ENCODE measurements at places on chromosomes 2 and 18. TPM values are rescaled to one million over a fixed set of nuclear protein-coding genes. Genes with fewer than 3 reads are reported as not detected.

IL36G gene
- total RNA-seq, result not detected

DNA sequence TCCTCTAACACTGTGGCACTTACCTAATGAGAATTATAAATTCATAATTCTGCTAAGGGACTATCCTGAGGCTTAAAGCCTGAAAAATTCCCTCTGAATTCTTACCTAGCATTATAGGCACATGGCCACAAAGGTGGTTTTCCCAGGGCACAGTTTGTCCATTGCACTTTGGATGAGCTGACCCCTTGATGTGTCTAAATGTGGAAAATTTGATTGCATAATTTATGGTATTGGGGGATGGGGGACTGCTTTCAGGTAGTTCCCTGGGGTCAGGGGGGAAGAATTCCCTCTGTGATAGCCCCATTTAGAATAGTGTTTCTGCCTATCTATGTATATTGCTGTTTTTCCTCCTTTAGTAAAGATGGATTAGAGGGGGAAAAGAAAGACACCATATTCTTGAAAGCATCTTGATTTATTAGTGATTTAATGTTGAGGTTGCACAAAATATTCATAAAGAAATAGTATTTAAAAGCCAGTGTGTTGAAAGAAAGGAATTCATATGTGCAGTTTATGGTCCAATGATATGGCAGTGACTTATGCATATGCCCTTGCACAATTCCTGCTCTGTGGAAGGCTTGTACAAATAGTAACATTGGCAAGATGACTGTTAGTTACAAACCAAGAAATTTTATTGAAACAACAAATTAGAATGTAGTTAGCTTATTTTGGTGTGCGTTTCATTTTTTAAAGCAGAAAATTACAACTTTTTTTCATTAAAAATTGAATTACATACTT is 8.7 kb upstream of the HTR2B start:
- H3K27ac ChIP-seq, result no peak overlapping the region
- H3K36me3 ChIP-seq, result no peaks in the 10 kb centered on the region
- H3K27me3 ChIP-seq, result no peaks in the 10 kb centered on the region
- peaks cover 7% of the 10 kb centered on the region for H3K4me1 ChIP-seq

- no peaks in the 10 kb centered on the region for H3K27me3 ChIP-seq
- H3K4me1 ChIP-seq, result peaks cover 3% of the 10 kb centered on the region
- peaks cover 34% of the 10 kb centered on the region for H3K36me3 ChIP-seq
- no peak for DNase-seq
- H3K4me3 ChIP-seq, result no peak overlapping the region
- no peak overlapping the region for H3K27ac ChIP-seq
These were observed 255.9 kb downstream of the AGAP1 start for GRCh38 chr2:235749771-235750160.

DNA sequence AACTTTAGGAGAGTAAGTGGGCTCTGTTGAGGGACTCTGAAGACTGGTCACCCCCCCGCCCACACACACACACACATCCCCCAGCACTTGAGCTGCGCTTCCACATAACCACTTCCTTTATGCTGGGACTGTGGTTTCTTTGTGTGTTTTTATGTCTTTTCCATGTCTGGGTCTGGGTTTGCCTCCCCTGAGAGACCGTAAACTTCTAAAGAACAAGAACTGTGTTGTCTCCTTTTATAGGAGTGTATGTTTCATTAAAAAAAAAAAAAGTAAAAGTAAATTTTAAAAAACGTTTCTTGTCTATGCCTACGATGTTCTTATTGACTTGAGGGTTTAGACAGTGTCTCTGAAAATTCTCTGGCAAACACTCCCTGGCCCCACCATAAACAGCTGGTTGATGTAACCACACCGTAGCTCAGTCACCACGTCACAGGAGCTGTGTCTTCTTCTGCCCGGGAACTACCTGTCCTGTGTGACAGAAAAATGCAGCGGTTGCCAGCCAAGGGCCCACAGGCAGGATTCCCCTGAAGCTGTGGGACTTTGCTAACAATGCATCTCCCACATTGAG is 68.0 kb downstream of the KLHL29 start:
- peaks cover 29% of the 10 kb centered on the region for H3K4me1 ChIP-seq
- H3K4me3 ChIP-seq, result no peak overlapping the region
- no peak for DNase-seq
- H3K27me3 ChIP-seq, result no peaks in the 10 kb centered on the region

LOXL3 gene
- 1.6 TPM for total RNA-seq

- H3K36me3 ChIP-seq, result no peaks in the 10 kb centered on the region
- no peak overlapping the region for H3K4me3 ChIP-seq
- no peaks in the 10 kb centered on the region for H3K27me3 ChIP-seq
- no peak for DNase-seq
- H3K27ac ChIP-seq, result no peak overlapping the region
These were observed 1127.0 kb upstream of the CRIM1 start for GRCh38 chr2:35228584-35228983.

- H3K27ac ChIP-seq, result no peak overlapping the region
- H3K4me3 ChIP-seq, result no peak overlapping the region
- H3K27me3 ChIP-seq, result no peaks in the 10 kb centered on the region
- DNase-seq, result no peak
These were observed 32.3 kb upstream of the LIPG start for GRCh38 chr18:49529596-49529995.

CHST9 gene
- 1.4 TPM for total RNA-seq

GRCh38 chr2:77512507-77512906 is 9.7 kb downstream of the LRRTM4 start:
- no peak for DNase-seq
- H3K36me3 ChIP-seq, result no peaks in the 10 kb centered on the region
- H3K27ac ChIP-seq, result no peak overlapping the region
- no peaks in the 10 kb centered on the region for H3K4me1 ChIP-seq
- H3K4me3 ChIP-seq, result no peak overlapping the region

CTAGE1 gene
- total RNA-seq, result not detected

- no peaks in the 10 kb centered on the region for H3K4me1 ChIP-seq
- no peaks in the 10 kb centered on the region for H3K27me3 ChIP-seq
- no peak overlapping the region for H3K4me3 ChIP-seq
- H3K27ac ChIP-seq, result no peak overlapping the region
These were observed 61.4 kb downstream of the SOS1 start for GRCh38 chr2:39059366-39059952.

DNA sequence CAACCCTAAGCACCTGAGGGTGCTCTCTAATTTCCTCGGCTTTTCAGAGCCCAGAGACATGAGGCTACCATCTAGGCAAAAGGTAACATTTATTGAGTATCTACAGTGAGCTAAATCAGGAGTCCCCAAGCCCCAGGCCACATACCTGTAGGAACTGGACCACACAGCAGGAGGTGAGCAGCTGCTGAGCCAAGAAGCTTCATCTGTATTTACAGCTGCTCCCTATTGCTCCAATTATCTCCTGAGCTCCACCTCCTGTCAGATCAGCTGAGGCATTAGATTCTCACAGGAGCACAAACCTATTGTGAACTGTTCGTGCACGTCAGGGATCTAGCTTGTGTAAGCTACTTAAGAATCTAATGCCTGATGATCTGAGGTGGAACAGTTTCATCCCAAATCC is 70.2 kb downstream of the RND3 start:
- no peaks in the 10 kb centered on the region for H3K27me3 ChIP-seq
- no peaks in the 10 kb centered on the region for H3K4me1 ChIP-seq
- no peaks in the 10 kb centered on the region for H3K36me3 ChIP-seq
- DNase-seq, result no peak
- no peak overlapping the region for H3K4me3 ChIP-seq

SETBP1 gene
- total RNA-seq, result 7.5 TPM

GRCh38 chr2:44942304-44943030 is 965 bp downstream of the SIX3 start:
- DNase-seq, result no peak
- H3K27ac ChIP-seq, result no peak overlapping the region
- peak overlapping the region; percentile 18 for H3K4me3 ChIP-seq
- H3K27me3 ChIP-seq, result peaks cover 75% of the 10 kb centered on the region
- H3K4me1 ChIP-seq, result peaks cover 40% of the 10 kb centered on the region
- no peaks in the 10 kb centered on the region for H3K36me3 ChIP-seq

SLC5A7 gene
- 0.10 TPM for total RNA-seq

GRCh38 chr2:230751062-230751461 is 38.4 kb downstream of the CAB39 start:
- H3K4me1 ChIP-seq, result peaks cover 27% of the 10 kb centered on the region
- H3K4me3 ChIP-seq, result no peak overlapping the region
- H3K36me3 ChIP-seq, result no peaks in the 10 kb centered on the region

GRCh38 chr18:63159590-63159989 is 160.0 kb downstream of the BCL2 start:
- no peak for DNase-seq
- no peaks in the 10 kb centered on the region for H3K27me3 ChIP-seq
- H3K4me3 ChIP-seq, result no peak overlapping the region
- H3K36me3 ChIP-seq, result no peaks in the 10 kb centered on the region
- H3K4me1 ChIP-seq, result peaks cover 38% of the 10 kb centered on the region

GRCh38 chr2:233202531-233202944 is 48.9 kb upstream of the ATG16L1 start:
- peaks cover 14% of the 10 kb centered on the region for H3K36me3 ChIP-seq
- H3K4me3 ChIP-seq, result no peak overlapping the region
- DNase-seq, result no peak
- H3K27me3 ChIP-seq, result no peaks in the 10 kb centered on the region
- peak overlapping the region; percentile 55 for H3K27ac ChIP-seq

- DNase-seq, result no peak
- no peak overlapping the region for H3K27ac ChIP-seq
- no peak overlapping the region for H3K4me3 ChIP-seq
- no peaks in the 10 kb centered on the region for H3K4me1 ChIP-seq
- no peaks in the 10 kb centered on the region for H3K36me3 ChIP-seq
- no peaks in the 10 kb centered on the region for H3K27me3 ChIP-seq
These were observed 98.1 kb upstream of the CSRNP3 start for GRCh38 chr2:165371356-165371755.

DNA sequence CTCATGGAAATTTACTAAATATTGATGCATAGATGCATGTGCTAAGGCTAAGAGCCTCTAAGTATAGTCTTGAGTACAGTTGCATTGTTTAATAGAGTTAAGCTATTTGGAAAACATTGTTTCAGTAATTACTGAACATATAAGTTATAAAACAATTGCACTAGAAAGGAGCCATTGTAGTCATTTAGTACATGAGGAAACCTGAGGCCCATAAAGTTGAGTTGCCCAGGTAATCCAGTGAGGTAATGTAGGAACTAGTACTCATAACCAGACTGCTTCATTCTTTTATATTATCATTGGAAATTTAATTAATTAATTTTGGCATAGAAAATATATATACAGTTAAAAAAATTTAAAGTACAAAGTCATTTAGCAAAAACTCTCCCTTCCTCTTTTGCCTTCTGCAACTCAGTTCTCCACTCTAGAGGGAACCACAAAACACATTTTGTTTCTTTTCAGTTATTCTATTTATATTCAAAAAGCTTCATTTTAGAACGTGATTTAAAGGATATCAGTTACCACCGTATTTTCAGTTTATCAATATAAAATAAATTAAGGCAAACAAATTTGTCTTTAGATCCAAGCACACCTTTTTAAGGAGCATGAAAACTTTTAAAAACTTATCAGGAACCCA is 27.8 kb upstream of the TBR1 start:
- H3K4me3 ChIP-seq, result no peak overlapping the region
- H3K27me3 ChIP-seq, result no peaks in the 10 kb centered on the region
- H3K36me3 ChIP-seq, result no peaks in the 10 kb centered on the region
- DNase-seq, result no peak
- H3K4me1 ChIP-seq, result no peaks in the 10 kb centered on the region
- no peak overlapping the region for H3K27ac ChIP-seq

DNA sequence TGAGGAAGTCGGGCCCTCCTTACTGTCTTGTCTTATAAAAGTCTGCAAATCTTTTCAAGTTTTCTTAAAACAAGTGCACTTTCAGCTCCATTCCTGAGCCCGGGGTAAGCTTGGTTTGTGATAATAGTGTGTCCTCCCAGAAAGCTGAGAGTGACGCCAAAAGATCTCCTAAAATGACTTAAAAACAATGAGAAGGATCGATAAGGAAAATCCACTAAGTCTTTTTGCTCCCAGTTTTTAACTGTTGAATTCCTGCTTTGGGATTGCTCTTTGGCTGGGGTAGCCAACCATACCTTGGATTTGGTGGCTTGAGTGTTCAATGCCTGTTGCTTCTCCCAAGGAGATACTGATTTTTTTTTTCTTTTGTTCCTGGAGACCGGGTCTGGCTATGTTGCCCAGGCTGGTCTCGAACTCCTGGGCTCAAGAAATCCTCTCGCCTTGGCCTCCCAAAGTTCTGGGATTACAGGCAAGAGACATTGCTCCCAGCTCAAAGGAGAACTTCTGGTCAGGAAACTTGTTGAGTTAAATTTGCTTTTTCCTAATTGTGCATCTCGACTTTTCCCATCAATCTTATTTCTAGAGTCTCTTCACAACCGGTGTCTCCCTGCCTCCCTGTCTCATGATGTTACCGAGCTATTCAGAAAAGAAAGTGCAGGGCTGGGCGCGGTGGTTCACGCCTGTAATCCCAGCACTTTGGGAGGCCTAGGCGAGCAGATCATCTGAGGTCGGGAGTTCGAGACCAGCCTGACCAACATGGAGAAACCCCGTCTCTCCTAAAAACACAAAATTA is 3.0 kb downstream of the TGIF1 start:
- H3K36me3 ChIP-seq, result peaks cover 7% of the 10 kb centered on the region
- H3K27me3 ChIP-seq, result no peaks in the 10 kb centered on the region
- H3K27ac ChIP-seq, result peak overlapping the region; percentile 99
- DNase-seq, result no peak
- H3K4me1 ChIP-seq, result peaks cover 5% of the 10 kb centered on the region
- peak overlapping the region; percentile 86 for H3K4me3 ChIP-seq

GRCh38 chr18:45284174-45284573 is 331.1 kb upstream of the SLC14A2 start:
- no peaks in the 10 kb centered on the region for H3K4me1 ChIP-seq
- DNase-seq, result no peak
- H3K4me3 ChIP-seq, result no peak overlapping the region
- H3K27ac ChIP-seq, result no peak overlapping the region

ABCG8 gene
- not detected for total RNA-seq

- no peaks in the 10 kb centered on the region for H3K27me3 ChIP-seq
- H3K27ac ChIP-seq, result no peak overlapping the region
- H3K36me3 ChIP-seq, result no peaks in the 10 kb centered on the region
- H3K4me3 ChIP-seq, result no peak overlapping the region
- H3K4me1 ChIP-seq, result peaks cover 4% of the 10 kb centered on the region
- no peak for DNase-seq
These were observed 258.4 kb downstream of the CD226 start for GRCh38 chr18:69689121-69689759.

DNA sequence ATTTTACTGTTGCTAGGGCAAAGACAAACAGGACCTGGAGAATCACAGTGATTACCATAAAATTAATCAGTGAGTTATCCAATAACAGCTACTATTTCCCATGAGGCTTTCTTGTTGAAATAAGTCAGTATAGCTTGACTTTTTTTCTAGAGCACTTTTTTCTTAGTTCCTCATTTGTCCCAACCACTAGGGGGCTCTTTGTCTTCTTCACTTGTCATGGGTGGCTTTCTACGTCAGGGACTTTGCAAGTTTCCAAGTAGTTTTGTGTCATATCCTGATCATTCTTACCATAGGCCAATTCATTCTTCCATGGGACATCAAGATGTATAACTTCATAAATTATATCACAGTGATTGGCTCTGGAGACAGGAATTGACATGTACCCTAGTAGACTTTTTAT is 1019.6 kb upstream of the PIK3C3 start:
- no peaks in the 10 kb centered on the region for H3K27me3 ChIP-seq
- H3K27ac ChIP-seq, result no peak overlapping the region
- H3K36me3 ChIP-seq, result no peaks in the 10 kb centered on the region
- no peaks in the 10 kb centered on the region for H3K4me1 ChIP-seq
- no peak for DNase-seq

GRCh38 chr2:157508676-157509075 is 64.8 kb upstream of the CYTIP start:
- no peak overlapping the region for H3K27ac ChIP-seq
- H3K4me1 ChIP-seq, result no peaks in the 10 kb centered on the region
- DNase-seq, result no peak

MYCN gene
- 0.62 TPM for total RNA-seq

ANKRD23 gene
- total RNA-seq, result 7.9 TPM

- no peaks in the 10 kb centered on the region for H3K36me3 ChIP-seq
- H3K4me1 ChIP-seq, result peaks cover 6% of the 10 kb centered on the region
- H3K27me3 ChIP-seq, result no peaks in the 10 kb centered on the region
- DNase-seq, result no peak
These were observed 40.4 kb downstream of the LDLRAD4 start for GRCh38 chr18:13258921-13259320.

SDC1 gene
- 0.42 TPM for total RNA-seq

Data from heart left ventricle (tissue), 16 donors.